ENCODE measurements at places on chromosomes 4 and X. TPM values are rescaled to one million over a fixed set of nuclear protein-coding genes. Genes with fewer than 3 reads are reported as not detected.
A peak's percentile ranks its signal among the peaks of the same experiment; 100 is the strongest.

DNA sequence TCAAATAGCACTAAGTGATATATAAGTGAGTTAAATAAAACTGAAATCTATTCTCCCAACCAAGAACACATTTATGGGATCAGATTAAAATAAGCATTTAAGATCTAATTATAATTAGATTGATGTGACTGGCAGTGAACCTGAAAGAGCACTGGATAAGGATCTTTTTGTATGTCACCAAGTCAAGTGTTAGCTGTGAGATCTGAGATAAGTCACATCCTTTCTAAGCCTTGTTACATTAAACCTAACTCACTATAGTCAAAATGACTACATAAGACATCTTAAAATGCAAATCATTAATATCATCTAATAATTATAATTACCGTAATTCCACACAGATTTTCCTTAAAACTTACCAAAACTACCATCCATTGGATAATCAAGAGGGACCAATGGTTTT, 1.6 kb downstream of the CCNA2 start:
- no peaks in the 10 kb centered on the region for H3K27me3 ChIP-seq
- H3K4me3 ChIP-seq = peak overlapping the region; percentile 75
- no peak for DNase-seq
- peaks cover 8% of the 10 kb centered on the region for H3K4me1 ChIP-seq
- H3K36me3 ChIP-seq = peaks cover 17% of the 10 kb centered on the region
- H3K27ac ChIP-seq = no peak overlapping the region

DNA sequence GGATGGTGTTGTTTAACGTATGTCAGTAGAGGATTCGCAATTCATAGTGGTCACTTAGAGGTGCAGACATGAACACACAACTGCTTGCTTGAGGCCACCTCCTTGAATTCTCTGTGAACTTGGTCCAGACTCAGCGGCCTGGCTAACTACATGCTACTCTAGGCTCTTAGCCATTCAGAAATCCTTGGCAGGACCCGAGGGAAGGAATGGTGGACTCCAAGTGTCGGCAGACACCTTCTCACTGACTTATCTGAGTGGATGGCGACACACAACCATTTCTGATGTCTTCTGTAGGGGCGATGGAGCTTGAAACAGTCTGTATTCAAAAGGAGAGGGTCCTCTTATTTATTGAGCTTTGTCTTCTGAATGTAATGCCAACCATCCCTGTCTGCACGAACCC, 24.4 kb downstream of the ADGRL3 start:
- DNase-seq = no peak
- H3K27me3 ChIP-seq = no peaks in the 10 kb centered on the region
- no peak overlapping the region for H3K27ac ChIP-seq

GRCh38 chr4:98166025-98166730, 22.9 kb upstream of the STPG2 start:
- DNase-seq = no peak
- H3K4me1 ChIP-seq = no peaks in the 10 kb centered on the region
- H3K27ac ChIP-seq = no peak overlapping the region
- no peaks in the 10 kb centered on the region for H3K36me3 ChIP-seq
- no peaks in the 10 kb centered on the region for H3K27me3 ChIP-seq
- no peak overlapping the region for H3K4me3 ChIP-seq

GRCh38 chr4:145665773-145666172, 14.2 kb upstream of the C4orf51 start:
- no peaks in the 10 kb centered on the region for H3K36me3 ChIP-seq
- H3K27ac ChIP-seq = no peak overlapping the region
- H3K4me1 ChIP-seq = no peaks in the 10 kb centered on the region
- no peak for DNase-seq
- H3K4me3 ChIP-seq = no peak overlapping the region
- no peaks in the 10 kb centered on the region for H3K27me3 ChIP-seq

Gene BEND2
- total RNA-seq = not detected

Gene CXCL11
- total RNA-seq = not detected

Gene CYSLTR1
- total RNA-seq = 11.1 TPM
